ENCODE measurements at places on chromosomes 5 and 9.

GRCh38 chr5:3127423-3127911 is 376.0 kb upstream of the IRX2 start:
- no peak for DNase-seq

GRCh38 chr5:172616730-172617129 is 24.3 kb upstream of the NEURL1B start:
- no peak for DNase-seq

- no peak for DNase-seq
These were observed 13.8 kb downstream of the CD74 start for GRCh38 chr5:150398722-150399523.

GRCh38 chr5:431001-431710 is 11.8 kb upstream of the EXOC3 start:
- DNase-seq: no peak

GRCh38 chr5:32831624-32832023 is 120.5 kb downstream of the NPR3 start:
- no peak for DNase-seq

DNA sequence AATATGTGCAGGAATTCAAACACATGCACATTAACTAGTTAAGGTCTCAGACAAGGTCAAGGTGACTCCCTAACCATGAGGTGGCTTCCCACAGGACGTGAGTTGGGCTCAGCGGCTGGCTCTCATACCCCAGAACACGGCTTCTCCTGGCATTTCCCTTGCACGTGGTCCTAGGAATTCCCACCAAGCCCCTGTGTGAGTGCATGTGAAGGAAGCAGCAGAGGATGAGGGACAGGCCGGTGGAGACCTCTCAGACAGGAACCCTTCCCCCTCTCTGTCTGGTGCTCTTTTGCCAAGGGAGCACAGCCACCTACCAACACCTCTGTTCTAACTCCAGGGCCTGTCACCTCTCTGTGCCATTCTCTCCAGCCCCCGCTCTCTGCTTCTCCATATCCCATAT is 271.0 kb downstream of the FSTL4 start:
- DNase-seq: no peak

GRCh38 chr5:142527664-142528295 is 158.1 kb downstream of the FGF1 start:
- DNase-seq: no peak

GRCh38 chr9:35538361-35539234 is 48.7 kb downstream of the RUSC2 start:
- DNase-seq: peak; percentile 76

- no peak for DNase-seq
These were observed 249.7 kb upstream of the MAP3K1 start for GRCh38 chr5:56565644-56566043.

- no peak for DNase-seq
These were observed 183.2 kb downstream of the ACTL7B start for GRCh38 chr9:108672475-108673190.

- DNase-seq: no peak
These were observed 73.0 kb downstream of the GADD45G start for GRCh38 chr9:89677702-89678395.

DNA sequence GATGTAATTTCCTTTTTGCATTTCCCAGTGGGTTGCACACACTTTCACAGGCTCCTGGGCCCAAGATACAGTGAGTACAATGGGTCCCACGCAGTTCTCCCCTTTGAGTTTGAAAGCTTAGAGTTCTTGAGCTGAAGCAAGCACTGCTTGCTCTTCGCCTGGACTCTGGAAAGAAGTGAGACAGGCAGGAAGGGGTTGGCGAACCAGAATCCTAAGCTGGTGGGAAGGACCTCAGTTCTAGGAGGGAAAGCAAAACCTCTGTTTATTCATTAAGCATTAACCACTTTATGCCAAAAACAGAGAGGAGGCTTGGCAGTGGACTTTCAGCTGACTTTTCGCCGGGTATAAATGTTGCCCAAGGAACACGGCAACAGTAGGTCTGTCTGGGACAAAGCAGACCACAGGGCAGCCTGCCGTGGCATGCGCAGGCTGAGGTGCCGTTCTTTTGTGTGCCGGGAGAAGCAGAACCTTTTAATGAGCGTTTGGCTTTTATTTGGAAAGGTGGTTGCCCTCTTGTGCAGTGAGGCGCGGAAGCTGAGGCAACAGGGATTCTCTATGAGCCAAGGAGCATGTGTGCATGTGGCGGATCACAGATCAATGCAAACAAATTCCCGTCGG is 239.9 kb upstream of the PANK3 start:
- no peak for DNase-seq

- DNase-seq: no peak
These were observed 4.8 kb upstream of the ALDH1B1 start for GRCh38 chr9:38387751-38388150.

DNA sequence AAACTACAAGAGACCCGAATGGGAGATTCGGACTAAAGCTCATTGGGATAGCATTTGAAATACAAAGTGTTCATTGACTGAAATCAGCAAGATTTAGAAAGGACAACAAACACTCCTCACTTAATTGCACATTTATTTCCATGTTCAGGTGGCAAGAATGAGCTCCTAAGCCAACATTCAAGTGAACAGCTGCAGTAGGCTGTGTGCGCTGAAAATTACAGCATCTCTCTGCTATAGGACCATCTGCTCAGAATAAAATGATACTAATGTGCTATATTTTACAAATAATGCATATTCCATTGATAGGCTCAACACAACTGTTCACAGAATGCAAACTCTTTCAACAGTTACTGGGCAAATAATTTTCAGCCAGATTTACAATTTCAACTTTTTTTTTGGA is 61.8 kb downstream of the ELAVL2 start:
- DNase-seq: no peak

GRCh38 chr5:131277875-131278740 is 14.3 kb downstream of the CDC42SE2 start:
- no peak for DNase-seq

- DNase-seq: no peak
These were observed 57.5 kb downstream of the ZNF510 start for GRCh38 chr9:96720435-96720834.

DNA sequence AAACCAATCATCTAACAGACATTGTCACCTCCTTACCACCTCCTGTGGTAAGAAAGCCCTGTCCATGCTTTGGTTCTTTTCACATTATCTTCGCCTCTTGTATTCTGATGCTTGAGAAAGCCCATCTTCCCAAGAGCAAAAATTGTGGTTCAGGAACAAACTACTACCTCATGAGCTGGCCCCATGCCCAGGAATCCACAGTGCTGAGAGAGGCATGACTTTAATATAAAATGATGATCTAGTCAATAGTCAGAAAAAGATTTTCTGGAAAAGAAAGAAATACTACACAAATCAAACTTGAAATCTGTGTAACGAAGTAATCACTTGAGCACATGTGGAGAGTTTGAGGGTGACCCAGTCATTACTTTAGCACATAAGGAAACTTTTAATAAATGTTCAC is 94.7 kb downstream of the FGF10 start:
- DNase-seq: no peak

GRCh38 chr9:72930828-72931227 is 22.0 kb downstream of the ALDH1A1 start:
- DNase-seq: no peak

DNA sequence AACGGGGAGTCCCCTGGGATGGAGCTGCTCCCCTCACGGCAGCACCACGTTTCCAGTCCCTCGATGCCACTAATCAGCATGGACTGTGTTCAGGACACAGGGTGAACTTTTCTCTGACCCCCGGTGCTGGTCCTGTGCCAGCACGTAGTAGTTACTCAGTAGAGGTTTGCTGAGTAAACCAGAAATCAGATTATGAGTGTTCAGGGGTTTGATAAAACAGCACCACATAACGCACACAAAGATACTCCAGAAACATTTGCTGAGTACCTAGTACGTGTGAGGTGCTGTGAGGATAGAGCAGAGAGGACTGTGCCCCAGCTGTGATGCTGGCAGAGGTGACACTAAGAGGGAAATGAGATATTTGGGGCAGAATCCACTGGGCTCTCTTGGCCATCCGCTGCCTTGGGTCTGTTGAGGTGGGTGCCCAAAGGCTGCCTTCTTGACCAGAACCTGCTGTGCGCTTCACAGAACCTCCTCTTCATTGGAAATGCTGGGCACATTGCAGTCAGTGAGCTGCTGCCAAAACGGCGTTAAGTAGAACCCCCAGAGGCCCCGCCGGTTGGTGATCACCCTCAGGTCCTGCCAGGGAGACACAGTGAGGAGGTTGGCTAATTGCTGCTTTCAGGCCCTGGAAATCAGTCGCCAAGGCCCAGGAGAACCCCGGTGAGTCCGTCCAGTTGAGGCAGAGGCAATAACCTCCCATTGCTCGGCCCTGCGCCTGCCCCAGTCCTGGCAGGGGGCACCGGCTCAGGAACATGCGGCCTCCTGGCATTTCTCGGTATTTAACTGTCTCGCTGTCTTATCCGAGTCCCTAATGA is 49.4 kb downstream of the NEURL1B start:
- DNase-seq: no peak

GRCh38 chr5:81349161-81349560 is 44.8 kb downstream of the ACOT12 start:
- DNase-seq: no peak

- no peak for DNase-seq
These were observed 803.3 kb downstream of the DTWD2 start for GRCh38 chr5:118185018-118185417.

GRCh38 chr5:164422400-164422799 is 917.0 kb downstream of the MAT2B start:
- DNase-seq: peak; percentile 1

DNA sequence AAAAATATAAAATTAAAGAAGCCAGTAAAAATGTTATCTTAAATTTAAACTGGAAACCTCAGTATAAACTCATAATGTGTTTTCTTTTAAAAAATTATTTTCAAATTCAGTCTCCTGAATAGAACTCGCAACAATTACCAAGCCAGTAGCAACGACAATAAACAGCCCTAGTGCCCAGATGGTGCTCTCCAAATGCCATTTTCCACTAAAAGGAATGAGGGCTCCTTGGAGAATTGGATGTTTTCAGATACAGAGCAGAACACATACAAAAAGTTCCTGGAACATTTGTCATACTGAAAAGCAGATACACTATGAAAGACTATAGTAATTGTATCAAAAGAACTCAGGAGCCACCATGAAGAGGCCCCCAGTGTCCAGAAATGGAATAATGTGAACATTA is 97.4 kb downstream of the TMC1 start:
- DNase-seq: no peak

- peak; percentile 68 for DNase-seq
These were observed 83.6 kb upstream of the ADAMTSL1 start for GRCh38 chr9:18390393-18390792.

- DNase-seq: no peak
These were observed 4.1 kb upstream of the WWC1 start for GRCh38 chr5:168287362-168287761.

DNA sequence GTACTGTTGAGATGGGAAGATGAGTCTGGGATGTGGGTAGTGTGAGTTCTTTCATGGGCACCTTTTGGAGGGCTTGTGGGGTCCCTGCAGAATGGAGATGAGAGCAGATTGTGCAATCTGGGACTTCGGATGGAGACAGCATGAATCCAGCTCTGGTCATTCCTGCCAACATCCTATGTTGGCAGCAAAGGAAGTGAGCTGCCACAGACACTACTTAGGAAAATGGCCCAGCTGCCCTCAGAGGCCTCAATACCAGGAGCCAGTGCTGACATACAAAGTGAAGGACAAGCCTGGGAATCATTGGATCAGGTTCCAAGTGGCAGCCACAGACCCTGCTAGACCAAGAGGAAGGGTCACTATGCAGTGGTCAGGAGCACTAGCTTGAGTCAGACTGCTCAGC is 402.8 kb downstream of the CDK5RAP2 start:
- DNase-seq: no peak

- DNase-seq: peak; percentile 31
These were observed 186.7 kb downstream of the PDZD2 start for GRCh38 chr5:31825518-31826068.

GRCh38 chr5:9094582-9094981 is 451.3 kb downstream of the SEMA5A start:
- peak; percentile 37 for DNase-seq

GRCh38 chr5:173308226-173308625 is 20.0 kb downstream of the STC2 start:
- DNase-seq: no peak

- DNase-seq: no peak
These were observed 124.9 kb upstream of the RUSC2 start for GRCh38 chr9:35364817-35365585.

- DNase-seq: peak; percentile 91
These were observed 15.6 kb upstream of the IRF1 start for GRCh38 chr5:132506094-132506692.

GRCh38 chr5:168291342-168291963 is at the start of gene WWC1:
Gene WWC1, plus strand, starts transcription at chr5:168291645. Its CDS starts 508 bp downstream, at chr5:168292153.
- DNase-seq: no peak

DNA sequence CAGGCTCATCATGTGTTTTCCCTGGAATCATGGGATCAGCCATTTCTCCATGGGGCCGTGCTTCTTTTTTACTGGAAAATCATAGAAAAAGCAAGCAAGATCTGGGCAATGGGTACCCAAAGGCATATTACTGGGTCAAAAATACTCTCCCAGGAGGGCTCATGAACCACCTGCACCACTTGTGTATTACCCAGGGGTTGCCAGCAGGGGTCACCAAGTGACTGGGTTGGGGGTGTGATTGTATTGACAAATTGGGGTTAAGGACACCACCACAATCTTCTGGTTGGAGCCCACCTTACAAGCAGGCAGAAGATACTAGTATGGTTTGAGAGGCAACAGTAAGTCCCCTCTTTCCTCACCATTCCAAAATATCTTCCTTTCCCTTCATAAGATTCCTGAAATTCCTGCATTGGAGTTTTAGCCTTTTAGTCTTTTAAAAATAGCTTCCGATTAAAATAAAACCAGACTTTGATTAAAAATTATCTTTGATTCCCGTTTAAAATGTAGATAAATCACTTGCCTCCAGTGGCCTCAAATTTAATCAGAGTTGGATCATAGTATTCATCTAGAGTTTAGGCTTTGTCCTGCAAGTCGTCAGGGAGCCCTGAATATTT is 603.3 kb downstream of the KIF4B start:
- DNase-seq: peak; percentile 3

DNA sequence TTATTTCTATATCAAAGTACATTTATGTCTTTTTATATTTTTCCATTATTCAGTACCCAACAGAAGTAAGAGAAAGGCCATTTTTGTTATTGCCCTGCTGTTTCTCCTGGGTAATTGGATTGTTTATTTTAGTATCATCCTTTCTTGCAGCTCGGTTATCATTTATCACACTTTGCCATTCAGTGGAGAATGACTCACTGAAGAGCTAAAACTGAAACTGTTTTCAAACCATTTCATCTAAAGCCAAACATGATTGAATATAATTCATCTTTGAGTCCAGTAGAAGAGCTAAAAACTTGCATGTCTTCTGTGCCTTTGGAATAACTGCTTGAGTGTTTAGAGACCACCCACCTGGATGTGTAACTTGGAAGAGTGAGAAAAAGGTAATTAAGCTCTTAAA is 139.5 kb upstream of the PRDM9 start:
- no peak for DNase-seq

- DNase-seq: no peak
These were observed 11.5 kb upstream of the FBN2 start for GRCh38 chr5:128549496-128549895.

- DNase-seq: no peak
These were observed 46.4 kb downstream of the RBM27 start for GRCh38 chr5:146249801-146250200.

- DNase-seq: peak; percentile 52
These were observed 18.8 kb downstream of the SLC1A1 start for GRCh38 chr9:4508907-4509589.
